ENCODE measurements at places on chromosomes 3 and 15.

- no peak for DNase-seq
Measured at GRCh38 chr15:72358650-72359171, 17.1 kb downstream of the HEXA start.

DNA sequence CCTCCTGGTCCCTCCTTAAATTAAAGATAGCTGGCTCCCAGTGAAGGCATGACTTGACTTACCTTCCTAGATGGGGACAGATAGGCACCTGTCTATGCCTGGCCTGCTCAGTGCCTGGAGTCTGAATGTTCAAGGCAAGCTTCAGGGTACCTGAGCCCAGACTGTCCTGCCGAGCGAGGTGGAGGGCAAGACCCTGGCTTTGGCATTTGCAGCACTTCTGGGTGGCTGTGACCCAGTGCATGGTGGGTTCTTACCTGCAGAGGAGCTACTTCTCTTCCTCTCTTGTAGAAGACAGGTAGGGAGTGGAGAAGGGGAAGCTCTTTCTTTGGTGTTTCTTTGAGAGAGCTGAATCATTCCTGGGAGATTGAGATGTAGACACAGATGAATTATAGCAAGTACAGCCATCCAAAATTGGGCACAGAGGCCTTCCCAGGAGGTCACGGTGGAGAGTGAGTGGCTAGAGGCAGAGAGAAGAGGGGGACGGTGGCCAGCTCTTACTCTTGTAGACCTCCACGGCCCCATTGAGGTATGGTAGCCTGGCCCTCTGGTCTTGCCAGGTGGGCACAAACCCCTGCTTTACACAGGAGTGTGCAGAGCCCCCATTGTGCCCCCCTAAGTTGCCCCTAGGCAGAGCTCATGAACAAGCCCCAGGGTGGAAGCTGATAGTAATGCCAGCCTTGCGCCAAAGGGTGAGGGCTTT is 402.5 kb upstream of the TPM1 start:
- DNase-seq = no peak

GRCh38 chr3:57852896-57853295 is 96.8 kb downstream of the SLMAP start:
- no peak for DNase-seq

DNA sequence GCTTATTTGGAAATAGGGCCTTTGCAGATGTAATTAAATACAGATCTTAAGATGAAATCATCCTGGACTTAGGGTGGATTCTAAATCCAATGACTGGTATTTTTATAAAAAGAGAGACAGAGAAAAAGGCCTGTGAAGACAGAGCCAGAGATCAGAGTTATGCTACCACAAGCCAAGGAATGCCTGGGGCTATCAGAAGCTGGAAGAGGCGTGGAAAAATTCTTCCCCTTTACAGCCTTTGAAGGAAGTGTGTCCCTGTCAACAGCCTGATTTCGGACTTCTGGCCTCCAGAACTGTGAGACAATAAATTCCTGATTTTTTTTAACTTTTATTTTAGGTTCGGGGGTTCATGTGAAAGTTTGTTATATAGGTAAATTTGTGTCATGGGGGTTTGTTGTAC is 154.1 kb upstream of the CADPS start:
- no peak for DNase-seq

DNA sequence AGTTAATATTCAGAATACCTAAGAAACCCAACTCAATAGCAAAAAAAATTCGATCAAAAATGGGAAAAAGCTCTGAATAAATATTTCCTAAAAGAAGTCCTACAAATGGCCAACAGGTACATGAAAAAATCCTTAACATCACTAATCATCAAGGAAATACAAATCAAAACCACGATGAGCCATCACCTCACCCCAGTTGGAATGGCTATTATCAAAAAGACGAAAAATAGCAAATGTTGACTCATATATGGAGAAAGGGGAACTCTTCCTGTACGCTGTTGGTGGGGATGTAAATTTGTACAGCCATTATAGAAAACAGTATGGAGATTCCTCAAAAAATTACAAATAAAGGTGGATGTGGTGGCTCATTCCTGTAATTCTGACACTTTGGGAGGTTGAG is 29.6 kb upstream of the SGO1 start:
- no peak for DNase-seq

GRCh38 chr3:171293142-171293782 is 166.9 kb downstream of the TNIK start:
- no peak for DNase-seq

DNA sequence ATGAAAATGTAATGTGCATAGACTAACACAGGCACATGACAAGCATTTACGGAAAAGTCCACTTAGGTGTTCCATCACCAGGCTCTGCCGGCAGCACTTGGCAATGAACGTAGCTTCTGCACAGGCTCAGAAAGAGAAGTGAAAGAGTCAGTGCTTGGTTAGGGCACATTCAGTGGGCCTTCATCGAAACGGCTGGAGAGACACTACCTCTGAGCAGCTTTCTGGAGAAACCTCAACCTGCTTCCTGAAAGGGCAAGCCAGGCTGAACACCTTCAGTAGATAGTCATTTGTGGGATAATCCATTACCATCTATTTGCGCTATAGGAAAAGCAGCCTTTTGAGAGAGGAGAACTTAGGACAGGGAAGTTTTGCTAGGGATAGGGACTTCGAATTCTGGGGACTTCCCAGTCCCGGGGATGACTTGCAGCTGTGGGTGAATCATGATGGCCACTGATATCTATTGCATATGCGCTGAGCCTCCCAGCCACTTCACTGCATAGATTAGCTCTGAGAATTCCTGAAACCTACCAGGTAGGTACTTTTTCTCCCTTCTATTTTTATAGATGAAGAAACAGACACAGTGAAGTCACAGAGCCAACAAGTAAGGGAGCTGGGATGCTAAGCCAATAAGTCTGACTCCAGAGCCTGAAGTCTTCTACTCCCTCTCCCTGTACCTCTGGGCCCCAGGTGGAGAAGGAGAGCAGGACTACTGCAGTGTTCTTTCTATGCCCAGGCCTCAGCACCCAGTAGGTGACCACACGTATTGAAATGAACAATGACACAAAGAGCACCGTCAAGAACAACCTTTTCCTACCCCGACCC is 4.2 kb upstream of the SH2D7 start:
- no peak for DNase-seq

- DNase-seq = no peak
Measured at GRCh38 chr15:93121107-93121506, 32.1 kb upstream of the RGMA start.

GRCh38 chr15:39508536-39508935 is 72.3 kb upstream of the THBS1 start:
- DNase-seq = no peak

GRCh38 chr3:120473896-120474675 is 23.3 kb upstream of the FSTL1 start:
- no peak for DNase-seq

- peak; percentile 50 for DNase-seq
Measured at GRCh38 chr15:63331456-63331855, 50.2 kb downstream of the CA12 start.

- no peak for DNase-seq
Measured at GRCh38 chr3:157427901-157428300, 8.7 kb upstream of the PTX3 start.

DNA sequence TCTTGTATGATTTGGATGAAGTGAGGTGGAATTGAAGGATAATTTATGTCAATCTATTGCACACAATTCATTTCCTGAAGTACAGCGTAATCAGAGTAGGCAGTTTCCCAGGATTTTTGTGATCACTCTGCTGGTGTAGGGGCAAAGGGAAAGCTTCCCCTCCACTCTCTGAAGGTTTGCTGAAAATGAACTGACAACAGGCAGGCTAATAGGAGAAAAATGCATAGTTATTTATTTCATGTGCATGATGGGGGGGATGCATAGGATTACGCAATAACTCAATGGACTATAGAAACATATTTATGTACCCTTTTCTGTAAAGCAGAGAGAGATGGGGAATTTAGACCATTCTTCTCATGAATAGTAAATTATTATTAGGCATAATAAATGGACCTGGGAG is 872.9 kb downstream of the NAALADL2 start:
- DNase-seq = no peak

DNA sequence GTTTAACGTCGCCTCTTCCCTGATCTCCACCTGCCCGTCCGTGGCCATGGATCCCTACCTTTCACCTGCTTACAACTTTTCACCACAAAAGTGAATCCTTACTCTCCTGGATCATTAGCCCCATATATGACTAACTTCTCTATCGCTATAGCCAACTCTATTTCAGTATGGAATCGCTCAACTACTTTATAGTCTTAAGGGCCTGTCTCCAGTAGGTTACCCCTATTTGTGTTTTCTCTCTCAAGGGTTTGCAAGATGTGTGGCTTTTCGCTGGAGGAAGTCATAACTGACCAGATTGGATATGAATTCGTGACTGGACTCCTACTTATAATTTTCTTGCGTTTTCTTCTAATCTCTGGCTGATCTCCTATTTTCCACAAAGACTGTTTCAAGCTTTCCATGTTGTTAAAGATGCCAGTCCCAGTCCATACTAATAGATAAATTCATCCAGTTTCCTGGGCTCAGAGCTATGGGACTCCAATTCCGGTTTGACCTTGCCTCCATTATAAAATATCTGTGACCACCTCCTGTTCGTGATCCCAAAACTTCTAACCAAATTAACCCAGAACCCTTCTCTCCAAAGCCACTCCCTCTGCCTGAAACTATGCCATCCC is 1.3 kb upstream of the STAG1 start:
- no peak for DNase-seq

DNA sequence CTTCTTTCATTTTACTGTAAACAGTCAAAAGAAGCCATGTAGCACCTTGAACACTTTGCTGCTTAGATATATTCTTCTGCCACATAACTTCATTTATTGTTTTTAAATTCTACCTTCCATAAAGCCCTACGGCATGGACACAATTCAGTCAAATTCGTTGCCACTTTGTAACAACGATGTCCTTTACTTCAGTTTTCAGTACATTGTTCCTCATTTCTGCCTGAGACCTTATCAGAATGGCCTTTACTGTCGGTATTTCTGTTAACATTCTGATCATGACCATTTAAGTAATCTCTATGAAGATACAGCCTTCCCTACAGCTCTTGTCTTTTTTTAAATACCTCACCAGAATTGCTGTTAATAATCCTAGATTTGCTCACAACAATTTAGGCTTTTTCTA is 466.9 kb downstream of the NAALADL2 start:
- DNase-seq = no peak

DNA sequence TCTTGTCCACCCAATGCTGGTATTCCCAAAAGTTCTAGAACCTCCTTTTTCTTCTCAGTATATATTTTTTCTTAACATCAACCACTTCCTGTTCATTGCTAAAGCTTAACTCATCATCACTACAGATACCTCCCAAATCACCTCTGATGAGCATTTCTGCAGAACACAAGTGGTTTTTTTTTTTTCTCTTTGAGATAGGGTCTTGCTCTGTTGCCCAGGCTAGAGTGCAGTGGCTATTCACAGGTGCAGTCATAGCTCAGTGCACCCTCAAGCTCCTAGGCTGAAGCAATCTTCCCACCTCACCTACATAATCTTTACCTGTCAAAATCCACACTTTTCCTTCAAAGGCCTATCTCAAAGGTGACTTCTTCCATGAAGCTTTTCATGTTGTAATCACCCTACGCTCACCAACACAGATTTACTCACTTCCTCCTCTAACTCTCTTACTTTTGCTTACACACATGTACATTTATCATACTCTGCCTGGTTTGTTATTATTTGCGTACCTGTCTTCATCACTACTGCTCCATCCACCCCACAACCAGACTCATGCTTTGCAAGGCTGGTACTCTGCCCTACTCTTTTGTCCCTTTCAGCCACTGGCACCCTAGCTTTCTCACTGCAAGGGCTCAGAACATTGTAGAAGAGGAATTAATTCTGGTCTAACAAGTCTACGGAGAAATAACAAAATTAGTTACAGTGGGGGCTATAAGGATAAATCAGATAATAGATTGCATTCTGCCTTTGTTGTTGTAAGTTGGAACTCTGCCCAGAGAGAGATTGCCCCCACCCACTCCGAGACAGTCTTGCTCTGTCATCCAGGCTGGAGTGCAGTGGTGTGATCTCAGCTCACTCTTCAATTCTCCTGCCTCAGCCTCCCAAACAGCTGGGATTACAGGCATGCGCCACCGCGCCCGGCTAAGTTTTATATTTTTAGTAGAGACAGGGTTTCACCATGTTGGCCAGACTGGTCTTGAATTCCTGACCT is 27.5 kb downstream of the HERC1 start:
- DNase-seq = no peak

GRCh38 chr3:185070491-185071286 is 82.2 kb downstream of the C3orf70 start:
- DNase-seq = no peak

DNA sequence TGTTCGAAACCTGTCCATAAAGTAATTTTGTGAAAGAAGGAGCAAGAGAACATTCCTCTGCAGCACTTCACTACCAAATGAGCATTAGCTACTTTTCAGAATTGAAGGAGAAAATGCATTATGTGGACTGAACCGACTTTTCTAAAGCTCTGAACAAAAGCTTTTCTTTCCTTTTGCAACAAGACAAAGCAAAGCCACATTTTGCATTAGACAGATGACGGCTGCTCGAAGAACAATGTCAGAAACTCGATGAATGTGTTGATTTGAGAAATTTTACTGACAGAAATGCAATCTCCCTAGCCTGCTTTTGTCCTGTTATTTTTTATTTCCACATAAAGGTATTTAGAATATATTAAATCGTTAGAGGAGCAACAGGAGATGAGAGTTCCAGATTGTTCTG is 44.4 kb downstream of the AGTR1 start:
- DNase-seq = no peak

DNA sequence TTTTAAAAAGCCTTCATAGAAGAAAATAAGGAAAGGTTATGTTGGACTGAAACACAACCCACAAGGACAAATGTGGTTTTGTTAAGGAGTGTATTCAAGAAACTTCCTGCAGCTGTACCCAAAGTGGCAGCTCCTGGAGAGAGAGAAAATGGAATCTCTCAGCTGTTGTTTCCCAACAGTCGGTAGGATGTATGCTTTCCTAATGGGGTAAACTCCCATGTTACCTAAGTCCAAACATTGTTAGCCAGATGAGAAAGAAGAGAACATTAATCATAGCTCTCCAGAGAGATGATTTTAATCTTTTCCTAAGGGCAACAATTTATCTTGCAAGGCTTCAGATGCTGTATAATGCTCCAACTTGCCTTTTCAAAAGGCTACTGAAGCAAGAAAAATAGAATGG is 22.6 kb upstream of the TEX9 start:
- no peak for DNase-seq

DNA sequence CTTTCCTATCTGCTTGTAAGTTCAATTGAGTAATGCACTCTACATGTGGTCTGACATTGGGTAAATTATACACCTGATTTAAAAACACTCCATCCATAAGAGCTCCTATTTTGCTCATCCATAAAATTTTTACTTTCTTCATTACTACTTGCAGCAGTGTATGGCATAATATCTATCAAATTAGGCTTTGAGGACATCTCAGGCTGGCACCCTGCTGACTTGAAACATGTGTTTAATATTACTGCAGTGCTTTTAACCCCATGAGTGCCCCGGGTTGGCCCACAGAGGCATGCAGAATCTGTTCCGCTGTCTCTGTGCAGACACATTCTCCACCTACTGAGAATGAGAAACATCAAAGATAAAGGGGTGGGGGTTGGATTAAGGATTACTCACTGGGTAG is 249.9 kb upstream of the DNAJC19 start:
- no peak for DNase-seq

- no peak for DNase-seq
Measured at GRCh38 chr3:45992133-45992729, 3.4 kb downstream of the FYCO1 start.

- DNase-seq = no peak
Measured at GRCh38 chr3:131435000-131435399, 53.4 kb downstream of the NUDT16 start.

GRCh38 chr15:101614001-101614585 is 38.1 kb downstream of the TM2D3 start:
- DNase-seq = no peak
